ENCODE measurements at places on chromosomes 2 and 18. TPM values are rescaled to one million over a fixed set of nuclear protein-coding genes. Genes with fewer than 3 reads are reported as not detected.

The SLC5A7 gene
- not detected for total RNA-seq

The GKN1 gene
- not detected for total RNA-seq

The TCF7L1 gene
- total RNA-seq, result 6.8 TPM

The SULT1C4 gene
- 20.2 TPM for total RNA-seq

The SH2D6 gene
- total RNA-seq, result not detected

The TRPM8 gene
- not detected for total RNA-seq

The DUSP2 gene
- 0.10 TPM for total RNA-seq

The C1QL2 gene
- total RNA-seq, result not detected

The NPC1 gene
- total RNA-seq, result 62.0 TPM

DNA sequence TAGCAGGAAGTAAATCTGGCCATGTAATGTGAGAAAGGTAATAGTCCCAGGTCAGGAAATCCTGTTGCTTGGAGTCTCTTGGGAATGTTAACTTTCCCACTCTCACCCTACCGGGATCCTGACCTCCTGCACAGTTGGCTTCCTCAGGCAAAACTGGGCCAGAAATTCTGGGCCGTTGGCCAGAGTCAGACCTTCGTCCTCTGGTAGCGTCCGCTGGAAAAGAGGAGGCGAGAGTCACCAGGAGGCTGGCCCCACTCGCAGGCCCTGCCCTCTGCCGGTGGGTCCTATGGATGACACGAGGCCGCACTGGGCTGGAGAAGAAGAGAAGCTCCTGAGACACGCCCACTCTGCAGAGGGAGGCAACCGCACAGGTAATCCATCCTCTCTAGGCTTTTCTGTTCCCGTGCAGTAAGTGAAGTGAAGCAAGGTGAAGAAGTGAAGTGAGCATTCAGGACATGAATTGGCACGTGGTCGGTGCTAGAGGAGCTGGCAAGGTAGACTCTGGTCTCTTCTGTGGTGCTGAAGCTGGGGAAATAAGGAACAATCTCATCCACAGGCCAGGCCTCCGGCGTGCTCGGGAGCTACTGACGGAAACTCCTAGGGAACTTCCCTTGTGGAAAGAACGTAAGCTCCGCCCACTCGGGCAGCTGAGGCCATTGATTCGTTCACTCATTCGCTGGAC lies 182.7 kb upstream of the GLI2 start:
- peak; percentile 96 for DNase-seq

DNA sequence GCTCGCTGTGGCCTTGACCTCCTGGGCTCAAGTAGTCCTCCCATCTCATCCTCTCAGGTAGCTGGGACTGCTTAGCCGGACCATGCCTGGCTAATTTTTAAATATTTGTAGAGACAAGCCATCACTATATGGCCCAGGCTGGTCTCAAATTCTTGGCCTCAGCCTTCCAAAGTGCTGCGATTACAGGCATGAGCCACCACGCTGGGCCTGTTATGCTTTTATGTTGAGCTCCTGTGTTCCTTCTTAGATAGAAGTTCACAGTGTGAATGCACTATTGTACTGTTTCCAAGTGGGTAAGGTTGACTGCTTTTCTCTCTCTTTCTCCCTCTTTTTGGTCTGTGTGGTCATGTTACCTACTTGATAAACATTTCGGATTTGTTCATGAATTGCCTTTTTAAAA lies 61.9 kb downstream of the SMCHD1 start:
- DNase-seq, result no peak

- no peak for DNase-seq
Measured at GRCh38 chr18:36331521-36331971, 34.0 kb downstream of the FHOD3 start.

DNA sequence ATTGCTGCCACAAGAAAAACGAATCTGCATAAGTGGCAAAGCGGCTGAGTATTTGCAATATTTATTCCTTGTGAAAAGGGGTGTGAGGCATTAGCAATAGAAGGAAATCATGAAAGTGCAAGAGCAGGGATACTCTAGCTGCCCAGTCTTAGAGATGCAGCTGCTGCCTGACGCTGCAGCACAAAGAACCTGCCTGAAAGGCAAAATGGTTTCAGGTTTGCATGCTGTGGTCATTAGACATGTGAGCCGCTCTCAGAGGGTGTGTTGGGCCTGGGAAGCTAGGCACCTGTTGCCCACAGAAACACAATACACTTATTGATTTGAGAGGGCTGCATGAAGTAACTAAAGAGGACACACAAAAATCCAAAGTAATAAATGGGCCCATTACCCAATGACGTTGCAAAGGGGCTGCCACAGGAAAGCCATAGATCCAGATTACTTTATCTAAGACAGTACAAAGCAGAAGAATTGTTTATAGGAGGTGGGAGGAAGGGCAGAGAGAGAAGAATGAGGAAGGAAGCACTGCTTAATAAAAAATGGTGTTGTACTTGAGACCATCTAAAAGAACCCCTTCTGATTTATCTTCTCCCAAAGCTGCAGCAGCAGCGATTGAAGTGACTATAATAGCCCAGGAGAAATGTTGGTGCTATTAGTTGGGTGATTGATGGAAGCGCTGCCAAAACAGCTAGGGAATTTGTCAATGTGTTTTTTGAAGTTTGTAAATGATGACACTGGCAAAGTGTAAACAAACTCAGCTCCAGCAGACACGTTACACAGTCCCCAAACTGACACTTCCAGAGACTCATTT lies 492.4 kb upstream of the ACVR2A start:
- DNase-seq, result no peak

DNA sequence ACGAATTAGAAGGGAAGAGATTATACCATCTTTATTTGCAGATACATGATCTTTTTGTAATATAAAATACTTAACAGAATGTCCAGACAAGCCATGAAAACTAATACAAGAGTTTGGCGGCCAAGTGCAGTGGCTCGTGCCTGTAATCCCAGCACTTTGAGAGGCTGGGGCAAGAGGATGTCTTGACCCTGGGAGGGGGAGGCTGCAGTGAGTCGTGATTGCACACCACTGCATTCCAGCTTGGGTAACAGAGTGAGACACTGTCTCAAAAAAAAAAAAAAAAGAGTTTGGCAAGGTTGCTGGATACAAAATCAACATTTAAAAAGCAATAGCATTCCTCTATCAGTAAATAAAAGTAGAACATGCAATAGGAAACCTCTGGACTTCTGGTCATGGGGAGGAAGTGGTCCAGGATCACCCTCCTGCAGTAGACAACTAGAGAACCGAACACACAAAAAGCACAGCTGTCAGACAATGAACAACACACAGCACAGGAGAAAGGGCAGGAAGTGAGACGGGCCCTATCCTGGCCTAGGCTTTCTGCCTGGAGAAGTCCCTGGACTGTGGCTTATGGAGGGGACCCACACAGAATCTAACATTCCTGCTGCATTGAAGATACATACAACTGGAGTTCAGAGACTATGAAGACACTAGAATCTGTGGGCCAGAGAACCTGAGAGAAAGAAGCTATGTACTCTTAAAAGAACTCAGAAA lies 118.9 kb upstream of the ARL4C start:
- no peak for DNase-seq

DNA sequence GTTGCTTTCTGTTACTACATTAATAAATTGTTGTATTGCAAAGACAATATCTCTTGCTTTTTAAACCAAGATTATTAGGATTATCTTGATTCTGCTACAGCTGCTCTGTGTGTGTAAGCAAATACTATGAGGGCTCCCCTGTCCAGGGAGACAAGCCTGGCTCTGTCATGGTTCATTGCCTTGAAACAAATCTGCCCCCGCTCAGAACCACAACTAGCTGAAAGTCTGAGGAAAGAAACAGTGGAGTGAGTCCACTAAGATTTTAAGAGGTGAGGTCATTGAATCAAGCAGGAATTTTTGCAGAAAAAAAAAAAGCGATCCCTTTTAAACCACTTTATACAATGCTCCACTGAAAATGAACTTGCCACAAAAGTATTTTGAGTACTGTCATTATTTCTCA lies 30.8 kb upstream of the LRRTM4 start:
- DNase-seq, result no peak

DNA sequence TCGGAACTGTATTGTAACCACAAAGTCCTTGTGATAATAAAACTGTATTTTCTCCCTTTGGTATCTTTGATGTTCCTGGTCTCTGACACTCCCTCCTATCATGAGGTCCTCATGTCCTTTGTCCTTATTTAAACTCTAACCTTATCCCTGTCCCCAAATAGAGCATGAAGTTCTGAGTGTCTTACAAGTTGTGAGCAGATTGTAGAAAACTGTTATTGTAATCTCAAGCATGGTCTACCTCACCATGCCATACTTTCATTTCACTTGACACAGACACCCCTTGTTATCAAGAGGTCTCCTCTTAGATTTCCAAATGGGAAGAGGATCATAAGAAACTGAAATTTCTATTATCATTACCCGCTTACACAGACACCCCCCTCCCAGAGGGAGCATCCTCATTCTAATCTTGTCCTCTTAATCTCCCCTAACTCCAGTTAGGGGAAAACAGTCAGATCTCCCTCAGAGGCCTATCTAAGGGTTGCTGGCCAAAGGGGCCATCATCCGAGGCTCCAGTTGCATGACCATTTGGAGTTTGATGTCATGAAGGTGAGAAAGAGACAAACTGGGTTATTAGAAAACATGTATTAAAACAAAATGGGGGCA lies 29.0 kb downstream of the MYO3B start:
- DNase-seq, result no peak

GRCh38 chr2:235968155-235968554 lies 200.0 kb downstream of the GBX2 start:
- DNase-seq, result no peak

DNA sequence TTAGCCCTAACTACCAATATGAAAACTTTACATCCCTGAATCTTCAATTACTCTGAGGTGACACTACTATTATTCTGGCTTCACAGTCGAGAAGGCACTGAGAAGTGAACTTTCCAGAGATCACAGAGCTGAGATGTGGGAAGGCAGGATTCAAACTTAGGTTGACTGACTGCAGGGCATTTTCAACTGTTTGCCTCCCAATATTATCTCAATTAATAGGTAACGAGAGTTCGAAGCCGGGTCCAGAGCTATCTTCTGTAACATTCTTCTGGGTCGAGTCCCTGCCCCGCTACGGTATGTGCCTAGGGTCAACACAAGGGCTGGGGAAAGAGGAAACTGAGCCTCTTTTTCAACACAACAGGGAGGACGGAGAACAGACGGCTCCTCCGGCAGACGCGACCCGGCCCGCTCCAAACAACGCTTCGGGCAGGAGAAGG lies 740 bp downstream of the CHMP3 start:
- DNase-seq, result no peak

DNA sequence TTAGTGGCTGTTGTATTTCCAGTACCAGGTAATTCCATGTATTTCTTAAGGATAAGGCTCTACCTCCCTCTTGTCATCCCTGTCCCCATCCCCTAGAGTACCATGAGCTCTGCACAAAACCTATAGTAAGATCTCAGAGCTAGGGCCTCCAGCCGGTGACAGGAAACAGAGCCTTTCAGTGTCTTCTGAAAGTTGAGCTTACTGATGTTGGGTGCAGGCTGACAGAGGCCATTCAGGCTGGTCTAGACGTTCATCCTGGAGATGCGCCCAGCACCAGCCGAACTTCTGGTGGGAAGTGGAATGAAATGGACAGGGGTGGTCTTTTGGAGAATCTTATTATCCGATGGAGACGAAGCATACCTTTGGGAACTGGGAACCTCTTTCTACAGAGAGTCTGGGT lies 16.7 kb upstream of the LYPD6B start:
- no peak for DNase-seq

DNA sequence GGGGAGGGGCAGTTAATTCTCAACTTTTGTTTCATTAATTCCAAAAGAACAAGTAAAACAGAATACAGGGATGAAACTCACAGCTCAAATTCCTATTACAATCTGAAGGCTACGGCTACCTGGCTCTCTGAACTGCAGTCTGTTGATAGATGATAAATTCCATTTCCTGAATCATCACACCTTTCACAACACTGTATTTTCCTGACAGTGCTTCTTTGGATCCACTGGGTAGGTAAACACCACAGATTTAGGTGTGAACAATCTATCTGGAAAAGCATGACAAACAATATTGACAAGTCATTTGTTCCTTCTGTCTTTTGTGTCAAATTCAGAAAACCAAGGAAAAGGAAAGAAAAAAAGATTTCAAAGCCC lies 843.2 kb downstream of the LRRTM4 start:
- DNase-seq, result no peak

DNA sequence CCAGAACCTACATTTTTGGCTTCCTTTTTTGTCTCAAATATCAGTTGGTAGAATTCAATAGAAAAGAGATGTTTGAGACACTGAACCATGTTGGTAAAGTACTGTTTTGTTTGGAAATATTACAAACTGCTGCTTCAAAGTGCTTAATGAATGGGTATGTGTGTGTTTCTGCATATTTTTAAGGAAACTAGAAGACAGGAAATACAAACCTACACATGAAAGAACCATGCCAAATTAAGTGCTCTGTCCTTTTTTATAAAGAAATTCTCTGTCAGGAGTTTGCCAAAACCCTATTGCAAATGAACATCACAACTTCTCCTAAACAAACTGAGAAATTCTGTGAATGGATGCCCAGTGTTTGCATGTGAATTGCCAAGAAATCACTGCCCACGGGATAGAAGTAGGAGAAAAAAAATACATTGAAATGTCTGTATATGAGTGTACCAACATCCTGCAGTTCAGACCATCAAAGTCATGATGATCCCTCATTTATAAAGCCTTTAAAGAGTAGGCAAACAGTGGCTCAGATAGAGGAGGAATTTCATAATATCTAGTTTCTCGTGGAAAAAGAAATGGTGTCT lies 69.6 kb upstream of the RND3 start:
- no peak for DNase-seq

GRCh38 chr2:175247159-175247558 lies 65.6 kb upstream of the ATP5MC3 start:
- DNase-seq, result no peak

- DNase-seq, result peak; percentile 36
Measured at GRCh38 chr18:61502472-61502871, 169.2 kb downstream of the CDH20 start.

GRCh38 chr18:79628416-79629248 lies 51.0 kb upstream of the CTDP1 start:
- DNase-seq, result no peak

DNA sequence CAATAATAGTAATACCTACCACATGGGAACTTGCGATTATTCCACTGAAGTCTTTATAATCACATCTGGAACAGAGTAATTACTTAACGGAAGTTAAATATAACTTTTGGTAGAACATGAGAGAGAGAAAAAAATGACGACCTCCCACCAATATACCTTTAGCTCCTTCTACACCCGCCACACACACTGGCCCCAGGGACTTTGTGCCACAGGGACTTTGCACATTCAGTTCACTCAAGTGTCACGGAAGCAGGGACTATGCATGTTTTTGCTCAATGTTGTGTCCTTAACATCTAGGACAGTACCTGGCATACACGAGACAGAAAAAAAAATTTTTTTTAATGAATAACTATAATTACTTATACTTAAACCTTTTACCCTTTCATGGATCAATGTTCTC lies 4.0 kb downstream of the GPR155 start:
- DNase-seq, result no peak

DNA sequence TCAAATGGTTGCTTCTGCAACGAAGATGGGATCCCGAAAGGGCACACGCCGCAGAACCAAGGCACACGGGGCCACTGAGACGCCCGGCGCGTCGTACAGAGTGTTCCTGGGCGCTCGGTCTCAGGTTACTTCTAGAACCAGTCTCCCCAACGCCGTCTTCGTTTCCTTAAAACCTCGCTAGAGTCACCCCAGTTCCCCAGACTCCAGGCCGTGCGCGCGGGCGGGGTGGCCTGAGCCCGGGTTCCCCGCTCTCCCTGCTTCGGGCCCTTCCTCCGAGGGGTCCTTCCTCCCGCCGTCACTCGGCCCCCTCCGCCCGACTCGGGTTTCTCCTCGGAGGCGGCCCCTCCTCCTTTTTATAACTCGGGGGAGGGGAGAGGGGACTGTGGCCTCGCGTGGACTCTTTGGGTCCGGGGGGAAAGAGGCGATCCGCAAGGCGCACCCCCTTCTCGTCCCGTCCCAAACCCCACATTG lies 774 bp upstream of the FZD7 start:
- DNase-seq, result no peak

GRCh38 chr2:174704642-174705041 lies 59.6 kb downstream of the CHRNA1 start:
- DNase-seq, result no peak
